ENCODE measurements at places on chromosomes 16 and 17.

- no peaks in the 10 kb centered on the region for H3K4me1 ChIP-seq
- no peak for DNase-seq
- no peaks in the 10 kb centered on the region for H3K27me3 ChIP-seq
- H3K27ac ChIP-seq = no peak overlapping the region
- H3K4me3 ChIP-seq = no peak overlapping the region
Measured at GRCh38 chr17:53527473-53527872, 295.3 kb upstream of the KIF2B start.

GRCh38 chr17:10984220-10984619 is 146.3 kb upstream of the PIRT start:
- no peak overlapping the region for H3K27ac ChIP-seq
- no peaks in the 10 kb centered on the region for H3K36me3 ChIP-seq
- DNase-seq = no peak
- H3K4me1 ChIP-seq = no peaks in the 10 kb centered on the region
- H3K27me3 ChIP-seq = peaks cover 2% of the 10 kb centered on the region
- no peak overlapping the region for H3K4me3 ChIP-seq

GRCh38 chr17:72117535-72118334 is 3.1 kb upstream of the SOX9 start:
- no peak overlapping the region for H3K27ac ChIP-seq
- H3K4me1 ChIP-seq = peaks cover 17% of the 10 kb centered on the region
- H3K36me3 ChIP-seq = no peaks in the 10 kb centered on the region
- H3K4me3 ChIP-seq = peak overlapping the region; percentile 81

DNA sequence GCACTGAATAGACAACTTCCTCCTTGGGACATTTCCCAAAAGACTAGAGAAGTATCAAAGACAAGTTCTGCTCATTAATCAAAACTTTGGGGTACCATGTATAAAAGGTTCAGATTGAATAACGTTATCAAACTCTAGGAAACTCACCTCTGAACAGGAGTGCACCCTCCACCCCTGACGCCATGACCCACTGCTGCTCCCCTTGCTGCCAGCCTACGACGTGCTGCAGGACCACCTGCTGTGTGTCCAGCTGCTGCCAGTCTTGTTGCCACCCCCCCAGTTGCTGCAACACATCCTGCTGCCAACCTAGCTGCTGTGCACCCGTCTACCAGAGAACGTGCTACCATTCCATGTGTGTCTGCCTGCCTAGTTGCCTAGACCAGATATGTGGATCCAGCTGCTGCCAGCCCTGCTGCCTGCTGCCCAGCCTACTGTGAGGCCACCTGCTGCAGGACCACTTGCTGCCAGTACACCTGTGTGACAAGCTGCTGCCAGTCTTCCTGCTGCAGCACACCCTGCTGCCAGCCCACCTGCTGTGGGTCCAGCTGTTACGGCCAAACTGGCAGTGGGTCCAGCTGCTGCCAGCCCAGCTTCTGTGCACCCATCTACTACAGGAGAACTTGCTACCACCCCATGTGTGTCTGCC is 13.8 kb upstream of the KRTAP9-2 start:
- no peak overlapping the region for H3K27ac ChIP-seq
- H3K4me1 ChIP-seq = no peaks in the 10 kb centered on the region
- no peak overlapping the region for H3K4me3 ChIP-seq
- DNase-seq = no peak
- no peaks in the 10 kb centered on the region for H3K27me3 ChIP-seq

GRCh38 chr16:89040861-89041570 is 52.6 kb upstream of the ACSF3 start:
- no peak for DNase-seq
- H3K4me1 ChIP-seq = no peaks in the 10 kb centered on the region
- peaks cover 8% of the 10 kb centered on the region for H3K27me3 ChIP-seq
- no peaks in the 10 kb centered on the region for H3K36me3 ChIP-seq
- no peak overlapping the region for H3K27ac ChIP-seq
- no peak overlapping the region for H3K4me3 ChIP-seq

GRCh38 chr16:66904846-66905632 is 13.6 kb downstream of the CDH16 start:
- no peak overlapping the region for H3K27ac ChIP-seq
- no peak overlapping the region for H3K4me3 ChIP-seq
- peaks cover 15% of the 10 kb centered on the region for H3K27me3 ChIP-seq
- no peak for DNase-seq
- peaks cover 2% of the 10 kb centered on the region for H3K4me1 ChIP-seq
- H3K36me3 ChIP-seq = no peaks in the 10 kb centered on the region

- DNase-seq = no peak
- peak overlapping the region; percentile 92 for H3K4me3 ChIP-seq
- peaks cover 23% of the 10 kb centered on the region for H3K4me1 ChIP-seq
- no peak overlapping the region for H3K27ac ChIP-seq
- H3K27me3 ChIP-seq = peaks cover 7% of the 10 kb centered on the region
- H3K36me3 ChIP-seq = peaks cover 4% of the 10 kb centered on the region
Measured at GRCh38 chr17:75856062-75856756, 1.1 kb upstream of the WBP2 start.

DNA sequence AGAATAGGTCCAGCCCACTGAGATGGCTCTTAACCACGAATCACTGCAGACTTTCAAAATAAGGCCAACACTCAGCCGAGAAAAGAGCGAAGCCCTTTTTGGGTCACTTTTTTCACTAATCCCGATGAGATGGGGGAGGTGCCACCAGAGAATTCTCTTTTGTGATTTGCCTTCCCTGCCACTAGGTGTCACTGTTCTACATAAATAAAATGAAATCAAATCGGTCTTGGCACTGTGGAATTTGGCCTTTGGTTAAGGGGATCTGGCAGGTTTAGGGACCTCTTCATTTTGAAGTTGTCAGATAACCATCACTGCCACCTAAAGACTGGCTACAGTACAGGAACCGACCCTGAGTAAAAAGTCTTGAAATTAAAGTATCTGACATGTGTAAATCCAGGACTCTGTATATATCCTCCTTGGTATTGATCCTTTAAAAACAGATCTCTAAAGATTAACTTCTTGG is 147.0 kb downstream of the HS3ST4 start:
- peak; percentile 8 for DNase-seq
- no peak overlapping the region for H3K4me3 ChIP-seq
- H3K36me3 ChIP-seq = no peaks in the 10 kb centered on the region
- H3K4me1 ChIP-seq = peaks cover 8% of the 10 kb centered on the region

DNA sequence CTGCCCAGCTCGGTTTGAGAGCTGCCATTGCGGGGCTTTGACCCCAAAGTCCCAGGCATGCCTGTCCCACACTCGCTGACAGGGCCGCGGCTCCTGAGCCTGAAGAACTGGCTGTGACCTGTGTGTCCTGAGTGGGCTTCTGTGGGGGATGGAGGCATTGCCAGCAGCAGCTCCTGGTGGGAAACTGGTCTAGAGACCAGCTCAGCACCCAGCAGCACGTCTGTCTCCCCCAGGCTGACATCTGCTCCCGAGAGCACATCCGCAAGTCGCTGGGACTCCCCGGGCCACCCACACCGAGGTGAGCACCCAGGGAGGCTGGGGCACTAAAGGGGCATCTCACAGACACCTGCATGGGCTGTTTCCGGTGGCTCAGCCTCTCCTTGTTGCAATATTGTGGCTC is 13.4 kb downstream of the ENDOV start:
- no peak overlapping the region for H3K27ac ChIP-seq
- H3K36me3 ChIP-seq = no peaks in the 10 kb centered on the region
- H3K4me1 ChIP-seq = no peaks in the 10 kb centered on the region
- no peaks in the 10 kb centered on the region for H3K27me3 ChIP-seq
- no peak for DNase-seq
- H3K4me3 ChIP-seq = no peak overlapping the region

- no peak overlapping the region for H3K27ac ChIP-seq
- peaks cover 1% of the 10 kb centered on the region for H3K27me3 ChIP-seq
- no peaks in the 10 kb centered on the region for H3K36me3 ChIP-seq
- H3K4me1 ChIP-seq = peaks cover 13% of the 10 kb centered on the region
- no peak overlapping the region for H3K4me3 ChIP-seq
Measured at GRCh38 chr17:78497115-78497540, 80.1 kb downstream of the DNAH17 start.

- no peak for DNase-seq
- H3K4me3 ChIP-seq = no peak overlapping the region
- peaks cover 3% of the 10 kb centered on the region for H3K27me3 ChIP-seq
- H3K27ac ChIP-seq = no peak overlapping the region
Measured at GRCh38 chr16:29028457-29029167, 43.8 kb downstream of the LAT start.

DNA sequence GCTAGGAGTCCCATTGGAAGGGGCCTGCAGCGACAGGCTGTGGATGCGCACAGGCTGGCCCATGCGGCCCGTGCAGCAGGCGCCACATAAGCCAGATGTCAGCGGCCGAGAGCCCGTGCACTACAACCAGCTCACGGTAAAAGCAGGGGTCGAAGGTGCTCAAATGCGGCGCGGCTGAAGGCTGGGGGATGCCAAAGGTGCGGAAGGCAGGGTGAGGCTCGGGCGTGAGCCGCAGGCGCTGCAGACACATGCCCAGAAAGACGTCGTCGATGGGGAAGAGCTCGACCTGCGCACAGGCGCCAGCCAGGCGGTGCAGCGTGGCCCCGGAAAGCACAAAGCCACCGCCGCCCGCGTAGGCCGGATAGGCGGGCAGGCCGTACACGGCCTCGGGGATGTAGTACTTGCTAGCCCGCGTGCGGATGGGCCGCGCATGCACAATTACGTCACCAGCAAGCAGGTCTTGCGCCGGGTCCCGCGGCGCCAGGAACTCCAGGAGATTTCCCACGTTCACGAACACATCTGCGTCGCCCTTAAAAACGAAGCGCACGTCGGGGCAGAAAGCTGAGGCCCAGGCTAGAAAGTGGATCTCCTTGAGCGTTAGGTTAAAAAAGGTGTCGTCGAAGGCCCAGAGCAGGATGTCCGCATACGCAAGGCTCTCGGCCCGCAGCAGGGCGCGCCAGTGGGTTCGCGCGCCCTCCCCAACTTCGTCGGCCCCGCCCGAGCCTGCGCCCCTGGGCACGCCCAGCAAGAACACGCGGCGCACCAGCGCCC is 1.3 kb downstream of the B3GNT9 start:
- DNase-seq = no peak
- peaks cover 38% of the 10 kb centered on the region for H3K27me3 ChIP-seq
- H3K4me3 ChIP-seq = no peak overlapping the region
- H3K36me3 ChIP-seq = peaks cover 12% of the 10 kb centered on the region
- H3K4me1 ChIP-seq = no peaks in the 10 kb centered on the region
- no peak overlapping the region for H3K27ac ChIP-seq

DNA sequence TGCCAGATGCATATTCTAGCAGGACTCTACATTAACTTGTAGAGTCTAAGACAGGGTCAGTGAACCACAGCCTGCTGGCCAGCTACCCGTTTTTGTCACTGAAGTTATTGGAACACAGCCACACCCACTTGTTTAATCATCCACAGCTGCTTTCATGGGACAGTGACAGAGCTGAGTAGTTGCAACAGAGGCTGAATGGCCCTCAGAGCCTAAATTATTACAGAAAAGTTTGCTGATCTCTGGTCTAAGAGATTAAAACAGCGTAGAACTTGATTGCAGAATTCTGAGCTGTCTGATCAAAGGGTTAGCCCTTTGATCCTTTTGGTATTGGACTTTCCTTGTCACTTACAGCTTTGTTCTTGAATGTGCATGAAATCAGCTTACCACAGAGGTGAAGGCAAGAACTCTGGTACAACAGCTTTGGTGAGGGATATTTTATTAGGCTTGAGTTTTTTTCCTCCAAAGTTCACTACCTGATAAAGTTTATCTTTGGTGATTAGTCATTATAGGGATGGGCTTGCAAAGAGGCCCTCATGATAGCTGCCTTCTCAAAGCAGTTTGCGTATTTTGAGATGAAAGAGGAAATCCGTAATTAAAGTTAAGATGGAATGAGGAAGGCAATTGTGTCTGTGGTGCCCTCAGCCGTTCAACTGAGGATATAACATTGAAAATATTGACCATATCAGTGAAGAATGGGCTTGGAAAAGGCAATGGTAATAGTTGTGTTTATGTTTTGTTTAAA is 23.6 kb downstream of the ALDH3A2 start:
- no peaks in the 10 kb centered on the region for H3K27me3 ChIP-seq
- H3K27ac ChIP-seq = no peak overlapping the region
- H3K36me3 ChIP-seq = peaks cover 22% of the 10 kb centered on the region

DNA sequence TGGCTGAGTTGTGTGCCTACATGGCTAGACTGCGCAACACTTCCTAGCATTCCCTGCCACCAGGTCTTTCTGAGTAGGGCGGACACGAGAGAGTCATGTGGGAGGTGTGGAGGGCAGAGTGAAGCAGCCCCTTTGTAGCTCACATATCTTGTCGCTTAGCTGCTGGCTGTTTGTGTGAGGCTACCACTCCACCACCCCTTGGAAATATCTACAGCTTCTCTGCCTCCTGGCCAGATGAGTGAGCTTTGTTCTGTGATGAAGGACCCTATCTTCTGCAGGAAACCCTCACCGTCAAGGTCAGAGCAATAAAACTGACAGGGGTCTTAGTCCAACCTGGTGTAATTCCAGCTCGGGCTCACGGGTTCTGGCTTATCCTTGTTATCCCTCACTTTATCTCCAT is 232.1 kb upstream of the ASIC2 start:
- no peaks in the 10 kb centered on the region for H3K36me3 ChIP-seq
- H3K27me3 ChIP-seq = peaks cover 5% of the 10 kb centered on the region
- H3K27ac ChIP-seq = no peak overlapping the region
- DNase-seq = no peak

- H3K36me3 ChIP-seq = no peaks in the 10 kb centered on the region
- peaks cover 4% of the 10 kb centered on the region for H3K27me3 ChIP-seq
- no peak for DNase-seq
- no peak overlapping the region for H3K4me3 ChIP-seq
- no peaks in the 10 kb centered on the region for H3K4me1 ChIP-seq
Measured at GRCh38 chr17:66892246-66892645, 57.3 kb downstream of the CACNG5 start.

GRCh38 chr17:77894126-77894956 is 64.2 kb upstream of the TNRC6C start:
- no peaks in the 10 kb centered on the region for H3K36me3 ChIP-seq
- H3K27ac ChIP-seq = no peak overlapping the region
- DNase-seq = no peak
- H3K4me3 ChIP-seq = no peak overlapping the region
- H3K27me3 ChIP-seq = peaks cover 2% of the 10 kb centered on the region
- no peaks in the 10 kb centered on the region for H3K4me1 ChIP-seq

DNA sequence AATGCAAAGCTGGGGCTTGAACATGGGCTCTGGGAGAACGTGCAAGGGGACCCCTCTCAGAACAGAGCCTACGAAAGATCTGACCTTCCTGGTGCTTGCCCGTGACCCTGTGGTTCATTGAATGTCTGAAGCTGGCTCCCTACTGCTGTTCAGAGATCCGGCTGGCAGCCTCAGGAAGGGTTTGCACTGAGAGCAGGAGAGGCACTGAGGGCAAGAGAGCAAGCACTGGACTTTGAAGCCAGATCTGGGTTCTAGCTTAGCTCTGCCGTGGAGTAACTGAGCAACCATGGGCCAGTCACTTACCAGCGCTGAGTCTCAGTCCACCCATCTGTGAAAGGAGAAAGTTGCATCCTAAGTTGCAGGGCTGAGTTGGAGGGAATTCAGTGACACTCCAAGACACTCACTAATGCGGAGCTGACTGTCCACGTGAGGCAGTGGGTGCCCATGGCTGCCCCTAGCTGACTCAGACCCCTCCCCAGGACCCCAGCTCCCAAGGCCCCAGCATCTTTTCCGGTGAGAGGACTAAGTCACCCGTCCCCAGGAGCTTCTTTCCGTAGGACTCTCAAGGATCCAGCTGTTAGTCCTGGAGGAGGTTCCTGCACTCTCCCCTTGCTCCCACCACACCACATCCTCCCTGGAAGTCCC is 41.3 kb downstream of the BEAN1 start:
- H3K4me3 ChIP-seq = no peak overlapping the region
- H3K27me3 ChIP-seq = peaks cover 10% of the 10 kb centered on the region
- H3K27ac ChIP-seq = no peak overlapping the region
- DNase-seq = no peak

Measured in endothelial cell (in vitro differentiated cells).